ENCODE measurements at places on chromosomes 11 and 22.

DNA sequence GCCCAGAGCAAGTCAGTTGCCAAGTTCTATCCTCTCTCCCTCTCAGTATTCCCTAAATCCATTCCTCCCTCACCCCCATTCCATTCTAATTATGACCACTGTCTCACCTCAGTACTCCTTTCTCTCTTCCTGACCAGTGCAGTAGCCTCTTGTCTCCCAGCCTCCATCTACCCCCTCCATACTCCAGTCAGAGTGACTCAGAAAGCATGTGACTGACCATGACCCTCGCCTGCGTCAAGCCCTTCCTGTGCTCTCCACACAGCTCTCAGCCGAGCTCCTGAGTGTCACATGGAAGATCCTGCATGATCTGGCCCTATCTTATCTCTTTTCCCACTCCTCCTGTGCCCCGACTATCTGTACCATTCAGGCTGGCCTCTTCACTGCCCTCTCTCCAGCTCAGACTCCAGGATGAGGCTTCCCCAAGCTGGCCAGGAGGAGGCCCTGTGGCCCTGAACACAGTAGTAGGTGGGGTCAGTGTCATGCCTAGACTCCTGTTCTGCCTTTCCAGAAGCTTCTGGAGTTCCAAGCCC is 42.6 kb downstream of the NEU3 start:
- no peak for DNase-seq

GRCh38 chr11:12005476-12005875 is 3.0 kb downstream of the DKK3 start:
- DNase-seq, result no peak

DNA sequence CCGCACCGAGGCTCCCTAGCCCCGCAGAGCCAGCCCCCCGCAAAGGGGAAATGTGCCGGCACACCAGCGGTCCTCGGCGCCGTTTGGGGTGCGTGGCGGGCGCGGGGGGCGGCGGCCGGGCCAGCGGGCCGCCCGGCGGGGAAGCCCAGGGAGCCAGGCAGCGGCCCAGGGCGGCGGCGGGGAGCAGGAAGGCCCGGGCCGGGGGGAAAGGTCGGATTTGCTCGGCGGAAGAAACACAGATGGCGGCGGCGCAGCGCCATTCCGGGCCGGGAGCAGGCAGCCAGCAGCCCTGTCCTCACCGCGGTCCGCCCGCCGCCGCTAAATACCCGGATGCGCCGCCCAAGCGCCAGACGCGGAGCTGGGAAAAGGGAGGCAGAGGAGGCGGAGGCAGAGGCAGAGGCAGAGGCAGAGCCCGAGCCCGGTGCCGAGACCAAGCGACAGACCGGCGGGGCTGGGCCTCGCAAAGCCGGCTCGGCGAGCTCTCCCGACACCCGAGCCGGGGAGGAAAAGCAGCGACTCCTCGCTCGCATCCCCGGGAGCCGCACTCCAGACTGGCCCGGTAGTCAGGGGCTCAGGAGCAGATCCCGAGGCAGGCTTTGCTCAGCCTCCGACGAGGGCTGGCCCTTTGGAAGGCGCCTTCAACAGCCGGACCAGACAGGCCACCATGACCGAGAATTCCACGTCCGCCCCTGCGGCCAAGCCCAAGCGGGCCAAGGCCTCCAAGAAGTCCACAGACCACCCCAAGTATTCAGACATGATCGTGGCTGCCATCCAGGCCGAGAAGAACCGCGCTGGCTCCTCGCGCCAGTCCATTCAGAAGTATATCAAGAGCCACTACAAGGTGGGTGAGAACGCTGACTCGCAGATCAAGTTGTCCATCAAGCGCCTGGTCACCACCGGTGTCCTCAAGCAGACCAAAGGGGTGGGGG is 2.6 kb upstream of the GCAT start:
- peak; percentile 73 for DNase-seq

DNA sequence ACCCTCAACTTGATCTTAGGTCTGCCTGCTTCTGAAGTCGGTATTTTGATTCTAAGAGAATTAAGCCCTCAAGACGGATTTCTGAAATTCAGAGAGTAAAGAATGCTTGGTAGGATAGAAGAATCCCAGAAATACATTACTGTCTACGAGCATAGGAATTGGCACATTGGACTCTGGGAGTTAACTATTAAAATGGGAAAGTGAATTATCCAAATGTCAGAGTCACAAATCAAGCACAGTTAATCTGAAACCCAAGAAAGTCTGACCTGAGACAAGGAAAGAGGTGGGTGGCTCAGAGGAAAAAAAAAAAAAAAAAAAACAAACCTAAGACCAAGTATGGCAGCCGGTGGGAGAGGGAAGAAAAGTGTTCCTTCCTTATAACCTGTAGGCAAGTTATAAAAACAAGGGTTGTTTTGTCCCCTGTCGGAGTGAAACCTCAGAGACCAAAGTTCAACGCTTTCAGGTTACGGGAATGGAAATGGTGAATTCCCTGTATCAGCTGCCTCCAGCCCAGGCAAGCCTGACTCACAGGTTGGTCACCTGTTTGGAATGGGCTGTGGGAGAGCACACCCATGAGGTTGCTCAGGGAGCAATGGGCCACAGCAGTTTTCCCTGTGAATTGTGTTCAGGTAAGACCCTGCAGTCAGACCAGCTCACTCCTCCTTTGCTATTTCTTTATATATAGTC is 139.0 kb downstream of the ETS1 start:
- no peak for DNase-seq

GRCh38 chr11:118889797-118890196 is 6.1 kb downstream of the CXCR5 start:
- DNase-seq, result no peak

DNA sequence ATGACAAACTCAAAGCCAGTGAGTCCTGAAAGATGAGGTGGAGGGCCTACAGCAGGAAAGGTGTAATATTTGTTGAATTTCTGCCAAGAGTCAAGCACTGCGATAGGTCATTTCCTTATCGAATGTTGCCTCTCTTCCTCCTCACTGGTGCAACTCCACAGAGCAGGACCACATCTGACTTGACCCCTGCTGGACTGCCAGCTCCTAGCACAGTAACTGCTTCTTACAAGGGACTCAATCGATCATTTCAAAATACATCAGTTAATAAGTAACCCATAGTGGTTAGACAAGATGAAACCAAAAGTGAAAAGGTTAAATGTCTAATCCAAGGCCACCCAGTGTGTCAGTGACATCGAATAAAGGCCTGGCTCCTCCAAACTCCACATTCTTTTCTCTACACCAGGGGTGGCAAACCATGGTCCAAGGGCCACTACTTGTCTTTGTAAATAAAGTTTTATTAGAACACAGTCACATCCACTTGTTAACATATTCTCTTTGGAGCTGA is 98.5 kb upstream of the CSNK2A3 start:
- DNase-seq, result no peak

DNA sequence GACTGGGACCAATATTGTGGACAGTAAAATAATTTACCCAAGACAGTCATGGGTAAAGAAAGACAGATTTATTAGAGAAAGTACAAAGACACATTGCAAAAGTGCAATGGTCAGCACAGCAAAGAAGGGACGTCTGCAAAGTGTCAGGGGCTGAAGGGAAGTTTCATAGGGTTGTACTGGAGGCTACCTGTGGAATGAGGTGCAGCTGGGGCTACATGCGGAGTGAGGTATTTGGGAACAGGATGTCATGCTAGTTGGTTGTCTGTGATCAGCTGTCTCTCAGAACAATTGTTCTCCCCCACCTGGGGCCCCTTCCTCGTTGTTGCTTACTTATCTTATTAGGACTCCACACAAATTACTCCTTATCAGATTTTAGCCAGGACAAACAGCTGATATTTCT is 11.4 kb upstream of the APOL3 start:
- no peak for DNase-seq

- DNase-seq, result no peak
Measured at GRCh38 chr11:72225411-72225951, 914 bp downstream of the INPPL1 start.

DNA sequence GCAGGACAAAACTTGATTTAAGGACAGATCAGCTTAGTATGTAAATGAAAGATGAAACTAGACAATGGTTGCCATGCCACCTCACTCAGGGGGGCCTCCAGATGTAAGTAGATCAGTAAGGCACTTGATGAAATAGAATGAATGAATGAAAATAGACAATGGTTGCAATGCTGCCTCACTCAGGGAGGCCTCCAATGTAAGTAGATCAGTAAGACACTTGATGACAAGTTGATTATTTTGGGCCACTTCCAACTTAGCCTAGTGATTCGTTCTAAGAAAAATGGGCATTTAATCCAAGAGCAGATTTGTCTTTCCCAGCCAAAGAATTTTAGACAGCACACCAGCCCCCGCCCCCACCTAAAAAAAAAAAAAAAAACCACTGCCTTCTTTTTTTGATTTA is 19.2 kb upstream of the SLC5A12 start:
- DNase-seq, result no peak

DNA sequence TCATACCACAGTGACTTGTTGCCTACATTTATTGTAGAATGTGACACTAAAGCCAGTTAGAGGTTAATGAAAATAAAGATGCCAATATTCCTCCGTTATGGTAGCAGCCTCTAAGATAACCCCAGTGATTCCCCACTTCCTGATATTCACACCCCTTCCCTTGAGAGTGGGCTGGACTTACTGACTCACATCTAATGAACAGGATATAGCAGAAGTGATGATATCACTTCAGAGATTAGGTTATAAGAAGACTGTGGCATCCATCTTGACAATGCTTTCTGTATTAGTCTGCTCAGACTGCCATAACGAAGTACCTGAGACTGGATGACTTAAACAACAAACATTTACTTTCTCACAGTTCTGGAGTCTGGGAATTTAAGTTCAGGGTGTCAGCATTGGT is 149.6 kb upstream of the MTNR1B start:
- no peak for DNase-seq

DNA sequence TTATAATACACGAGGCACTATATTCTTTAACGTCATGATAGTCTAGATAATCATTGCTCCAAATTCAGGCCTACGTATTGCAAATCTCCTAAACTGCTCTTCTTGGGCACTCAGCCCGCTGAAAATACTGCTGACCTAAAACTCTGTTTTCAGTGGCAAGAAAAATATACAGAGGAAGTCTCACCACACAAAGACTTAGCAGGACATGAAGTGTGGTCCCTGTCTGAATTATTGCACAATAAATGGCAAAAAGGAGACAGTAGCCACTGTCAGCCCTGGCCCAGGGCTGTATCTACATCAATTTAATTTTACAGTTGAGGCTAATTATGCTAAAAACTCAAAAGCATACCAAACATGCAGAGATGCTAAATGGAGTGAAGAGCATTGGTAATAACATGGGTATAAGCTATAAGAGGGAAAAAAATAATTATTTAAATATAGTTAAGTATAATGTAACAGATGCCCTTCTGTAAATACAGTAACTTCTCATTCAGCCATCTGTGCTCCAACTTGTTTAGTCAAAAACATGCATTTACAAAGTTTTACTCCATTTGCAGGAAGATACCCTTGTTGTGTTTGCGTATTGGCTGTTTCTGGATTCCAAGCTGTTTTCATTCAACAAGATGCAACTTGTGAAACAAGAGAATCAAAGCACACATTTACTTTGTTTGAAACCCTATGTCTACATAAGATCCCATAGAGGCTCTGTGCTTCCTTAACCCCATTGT is 800.0 kb upstream of the LUZP2 start:
- DNase-seq, result no peak

DNA sequence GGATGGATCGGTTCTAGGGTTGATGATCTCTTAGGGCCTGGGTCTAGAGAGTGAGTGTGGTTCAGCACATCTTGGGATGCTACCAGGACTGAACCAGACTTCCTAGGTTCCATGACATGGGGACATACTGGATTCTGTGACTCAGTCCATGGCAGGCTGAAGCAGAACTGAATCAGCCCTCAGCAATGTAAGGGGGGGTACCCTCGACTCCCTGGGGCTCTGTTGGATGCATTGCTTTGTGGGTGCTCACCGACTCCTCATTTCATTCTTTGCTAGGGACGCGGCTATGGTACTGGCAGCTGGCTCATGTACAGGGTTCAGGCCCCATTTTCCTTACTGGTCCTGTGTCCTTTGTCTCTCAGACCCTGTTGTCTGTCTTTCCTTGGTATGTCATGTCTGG is 733 bp upstream of the GRAMD1B start:
- no peak for DNase-seq

DNA sequence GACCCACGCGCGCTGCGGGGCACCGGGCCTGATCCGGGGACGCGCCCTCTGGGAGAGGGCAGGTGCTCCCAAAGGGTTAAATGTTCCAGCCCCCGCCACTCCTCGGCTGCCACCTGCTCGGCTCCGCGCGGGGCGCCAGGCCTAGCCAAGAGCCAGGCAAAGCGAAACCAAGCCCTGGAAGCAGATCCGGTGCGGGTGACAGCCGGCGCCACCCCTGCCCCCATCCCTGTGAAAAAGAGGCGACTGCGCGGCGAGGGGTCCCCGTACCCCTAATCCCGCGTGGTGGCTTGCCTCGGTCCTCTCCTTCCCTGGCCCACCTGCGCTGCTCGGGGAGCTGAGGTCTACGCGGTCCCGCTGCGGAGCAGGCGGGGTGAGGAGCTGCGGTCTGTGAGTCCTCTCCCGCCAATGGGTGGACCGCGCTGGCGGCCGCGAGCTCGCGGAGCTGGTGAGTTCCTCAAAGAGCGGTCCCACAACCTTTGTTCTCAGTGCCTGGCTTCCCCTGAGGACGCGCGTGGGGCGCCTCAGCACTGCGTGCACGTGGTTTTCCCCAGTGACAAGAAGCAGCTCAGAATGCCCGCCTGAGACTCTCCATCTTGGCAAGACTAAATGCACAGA is at the start of gene ME3:
Gene ME3 (minus strand): TSS at position 610 of the 615 bp plus-strand sequence.
- DNase-seq, result peak; percentile 27

DNA sequence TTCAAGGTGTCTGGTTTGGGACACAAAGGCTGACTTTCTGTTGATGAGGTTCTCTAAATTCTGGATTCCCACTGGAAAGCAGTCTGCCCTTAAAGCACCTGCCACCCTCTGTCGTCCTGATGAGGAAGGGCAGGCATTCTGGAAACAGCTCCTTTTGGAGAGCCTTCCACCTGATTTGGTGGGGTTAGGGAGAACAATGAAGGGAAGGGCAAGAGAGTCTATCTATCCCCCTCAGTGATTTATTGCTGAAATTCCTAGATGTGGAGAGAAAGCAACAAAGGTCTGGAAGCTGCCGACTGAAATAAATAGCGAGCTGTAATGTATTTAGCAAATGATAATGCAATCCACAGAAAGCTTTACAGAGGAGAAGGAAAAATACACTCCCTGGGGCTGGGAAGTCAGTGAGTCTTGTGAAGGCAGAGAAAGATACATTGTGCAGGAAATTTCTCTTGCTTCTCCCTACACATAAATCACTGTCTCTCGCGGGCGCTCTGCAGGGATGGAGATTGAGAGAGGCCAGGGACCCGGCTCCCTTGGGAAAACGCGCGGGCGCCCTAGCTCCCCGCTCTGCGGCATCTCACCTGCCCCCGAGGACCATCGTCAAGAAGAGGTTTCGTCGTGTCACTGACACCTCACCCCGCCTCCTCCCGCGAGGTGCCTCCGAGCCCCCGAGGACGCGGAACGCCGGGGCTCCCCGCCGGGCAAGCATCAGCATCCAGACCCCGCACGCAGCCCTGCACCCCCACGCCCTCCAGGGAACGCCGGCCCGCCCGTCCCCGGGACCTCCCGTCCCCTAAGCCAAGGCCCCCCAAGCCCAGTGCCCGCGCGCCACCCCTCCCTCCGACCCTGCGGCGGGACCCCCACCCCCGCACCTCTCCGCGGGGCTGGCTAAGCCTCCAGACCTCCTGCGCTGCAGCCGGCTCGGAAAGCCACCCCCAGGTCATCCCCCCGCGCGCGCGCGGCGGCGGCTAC is 673 bp downstream of the CDON start:
- peak; percentile 11 for DNase-seq

All from thymus (tissue), 14 donors.